ENCODE measurements at places on chromosomes 12 and 14. TPM values are rescaled to one million over a fixed set of nuclear protein-coding genes. Genes with fewer than 3 reads are reported as not detected.

Gene RAD51AP1
- total RNA-seq, result 5.3 TPM

Gene LRFN5
- 1.6 TPM for total RNA-seq

Gene GZMH
- not detected for total RNA-seq

Gene VRTN
- total RNA-seq, result 0.14 TPM

Gene AKAP3
- 1.4 TPM for total RNA-seq

Gene ACADS
- total RNA-seq, result 2.8 TPM

DNA sequence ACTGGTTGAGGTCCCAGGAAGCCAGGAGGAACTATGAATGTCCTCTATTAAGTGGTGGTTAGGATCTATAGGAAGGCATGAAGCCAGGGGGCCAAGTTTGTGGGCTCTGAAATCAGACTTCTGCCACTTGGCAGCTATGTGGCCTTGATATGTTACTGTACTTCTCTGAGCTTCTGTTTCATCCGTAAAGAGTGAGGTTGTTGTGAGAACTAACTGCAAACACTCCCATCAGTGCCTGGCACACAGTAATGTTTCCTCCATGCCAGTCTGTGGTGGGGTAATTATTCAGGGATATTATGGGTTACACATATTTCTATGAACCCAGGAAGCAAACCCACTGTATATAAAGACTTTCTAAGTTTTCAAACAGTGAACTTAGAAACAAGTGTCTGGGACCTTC, 57.4 kb downstream of the PLXNC1 start:
- no peak for DNase-seq

DNA sequence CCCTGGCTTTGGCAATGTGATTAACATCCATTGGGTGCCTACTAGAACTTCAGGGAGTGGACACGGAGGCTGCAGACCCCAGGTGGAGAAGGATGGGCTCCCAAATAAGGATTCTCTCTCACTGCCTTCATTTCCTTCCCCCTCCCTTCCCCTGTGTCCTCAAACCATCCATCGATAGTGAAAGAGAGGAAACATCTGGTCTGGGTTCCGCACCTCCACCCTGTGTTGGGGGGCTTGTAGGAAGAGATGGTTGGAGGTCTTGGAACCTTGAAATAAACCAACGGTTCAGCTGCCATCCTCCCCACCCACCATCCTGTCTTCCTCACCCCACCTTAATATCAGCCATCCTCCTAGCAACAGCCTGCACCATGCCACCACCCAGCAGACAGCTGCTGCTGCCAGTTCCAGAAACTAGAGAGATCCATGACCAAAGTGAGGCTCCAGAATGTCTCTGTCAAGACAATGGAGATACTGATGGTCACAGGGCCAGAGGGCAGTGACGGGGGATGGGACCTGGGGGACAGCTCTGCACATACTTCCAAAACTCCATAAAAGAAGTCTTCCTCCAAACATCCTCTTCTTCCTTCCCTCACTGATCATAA, 153.1 kb upstream of the CCND2 start:
- no peak for DNase-seq

DNA sequence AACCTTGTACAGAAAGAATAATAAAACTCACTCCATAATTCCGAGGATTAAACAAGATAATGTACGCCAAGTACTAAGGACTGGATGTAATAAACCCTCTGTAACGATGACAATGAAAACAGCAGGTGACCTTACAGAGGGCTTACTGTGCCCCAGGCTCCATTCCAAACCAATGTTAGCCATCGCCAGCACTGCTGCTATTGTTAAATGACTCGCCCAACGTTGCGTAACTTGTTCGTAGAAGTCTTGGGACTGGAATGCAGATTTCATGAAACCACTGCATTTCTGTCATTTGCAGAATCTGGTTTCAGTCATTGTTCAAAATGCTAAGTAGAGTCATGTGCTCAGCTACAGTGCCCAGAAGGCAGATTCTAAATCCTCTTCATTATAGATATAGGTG, 728 bp upstream of the STON2 start:
- peak; percentile 100 for DNase-seq

- no peak for DNase-seq
Measured at GRCh38 chr12:111178181-111179081, 190.5 kb downstream of the PHETA1 start.

DNA sequence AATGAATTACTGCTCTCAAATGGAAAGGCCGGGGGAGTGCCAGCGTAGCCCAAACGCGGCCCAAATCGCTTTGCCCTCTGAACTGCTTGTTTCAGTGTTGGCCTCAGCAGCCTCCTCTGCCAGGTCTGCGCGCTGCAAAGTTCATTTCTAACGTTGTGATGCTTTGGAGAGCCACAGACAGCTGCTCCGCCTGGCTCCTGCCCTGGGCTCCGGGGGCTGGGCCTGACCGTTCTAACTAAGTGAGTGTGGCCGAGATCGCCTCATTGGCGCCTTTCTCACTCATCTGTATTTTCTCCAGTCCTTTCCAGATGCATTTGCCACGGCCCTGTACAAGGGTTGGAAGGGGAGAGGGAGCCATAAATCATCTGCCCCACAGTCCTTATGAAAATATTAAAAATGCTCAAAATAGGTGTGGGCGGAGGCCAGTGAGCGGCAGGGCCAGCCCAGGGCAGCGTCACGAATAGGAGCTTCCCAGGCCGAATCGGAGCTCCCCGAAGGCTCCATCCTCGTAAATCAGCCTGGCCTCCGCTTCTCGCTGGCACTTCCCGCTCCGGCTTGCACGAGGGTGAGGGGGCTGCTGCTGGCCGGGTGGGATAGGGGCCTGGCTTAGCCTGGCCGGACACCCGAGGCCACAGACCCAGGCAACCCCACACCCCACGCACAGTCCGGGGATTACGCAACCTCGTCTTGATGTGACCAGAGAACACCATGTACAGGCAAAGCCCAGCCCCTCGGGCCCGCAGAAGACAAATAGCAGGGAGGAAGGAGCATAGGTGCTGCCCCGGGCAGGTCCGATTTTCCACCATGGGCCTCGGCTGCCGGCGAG, 196.6 kb upstream of the DIO3 start:
- DNase-seq, result no peak

DNA sequence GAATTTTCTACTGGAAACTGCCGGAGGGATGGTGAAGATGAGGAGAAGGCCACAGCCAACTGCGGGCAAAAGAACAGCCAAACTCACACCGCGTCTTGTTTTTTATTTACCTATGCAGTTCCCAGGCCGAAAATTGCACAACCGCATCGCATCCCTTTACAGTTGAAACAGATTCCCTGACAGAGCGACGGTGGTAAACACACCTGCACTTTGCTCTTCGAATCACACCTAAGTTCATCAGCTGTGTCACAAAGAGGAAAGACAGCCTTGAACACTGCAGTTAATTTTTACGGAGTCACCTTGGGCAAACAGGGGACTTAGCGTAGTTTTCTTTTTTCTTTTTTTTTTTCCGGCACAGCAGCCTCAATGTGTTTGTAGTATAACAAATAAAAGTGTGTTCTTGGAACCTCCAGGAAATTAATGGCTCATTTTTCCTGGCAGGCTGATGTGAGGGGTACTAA, 272.0 kb upstream of the DIO3 start:
- DNase-seq, result no peak

GRCh38 chr14:58870961-58871360, 233.2 kb downstream of the DACT1 start:
- DNase-seq, result no peak

DNA sequence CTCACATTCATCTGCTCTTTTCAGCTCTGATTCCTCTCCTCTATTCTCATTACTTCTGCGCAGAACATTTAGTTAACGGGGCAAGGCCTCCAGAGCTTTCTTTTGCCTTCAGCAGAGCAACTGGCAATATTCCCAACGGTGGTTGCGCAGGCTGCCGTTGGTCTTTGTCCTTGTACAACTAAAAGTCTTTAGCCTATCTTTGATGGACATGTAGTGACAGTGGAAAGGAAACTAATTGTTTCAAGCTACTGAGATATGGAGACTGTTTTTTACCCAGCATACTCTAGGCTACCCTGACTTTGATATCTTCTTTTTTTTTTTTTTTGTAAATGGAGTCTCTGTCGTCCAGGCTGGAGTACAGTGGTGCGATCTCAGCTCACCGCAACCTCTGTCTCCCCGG, 12.6 kb downstream of the R3HDM2 start:
- no peak for DNase-seq

GRCh38 chr14:59371771-59372170, 93.4 kb downstream of the GPR135 start:
- DNase-seq, result no peak

DNA sequence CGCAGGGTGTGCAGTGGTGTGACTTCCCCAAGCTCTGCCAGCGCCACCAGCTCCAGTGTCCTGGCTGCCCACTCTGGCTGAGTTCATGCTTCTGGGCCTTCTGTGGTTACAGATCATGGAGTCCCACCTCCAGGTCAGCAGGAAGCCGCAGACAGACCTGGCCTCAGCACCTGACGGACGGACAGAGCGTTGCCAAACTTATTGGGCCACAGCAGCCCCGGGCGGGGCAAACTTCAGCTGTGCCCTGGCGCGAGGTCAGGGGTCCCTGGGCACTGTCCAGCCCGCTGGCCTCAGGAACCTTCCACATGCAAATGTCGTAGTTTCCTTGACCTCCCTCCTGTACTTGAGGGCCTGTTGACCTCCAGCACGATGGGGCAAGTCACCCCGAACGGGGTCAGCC, 11.2 kb downstream of the GPR132 start:
- no peak for DNase-seq

GRCh38 chr14:52835122-52835903, 43.9 kb upstream of the GNPNAT1 start:
- DNase-seq, result peak; percentile 79
